ENCODE measurements at places on chromosomes 5 and 9.

DNA sequence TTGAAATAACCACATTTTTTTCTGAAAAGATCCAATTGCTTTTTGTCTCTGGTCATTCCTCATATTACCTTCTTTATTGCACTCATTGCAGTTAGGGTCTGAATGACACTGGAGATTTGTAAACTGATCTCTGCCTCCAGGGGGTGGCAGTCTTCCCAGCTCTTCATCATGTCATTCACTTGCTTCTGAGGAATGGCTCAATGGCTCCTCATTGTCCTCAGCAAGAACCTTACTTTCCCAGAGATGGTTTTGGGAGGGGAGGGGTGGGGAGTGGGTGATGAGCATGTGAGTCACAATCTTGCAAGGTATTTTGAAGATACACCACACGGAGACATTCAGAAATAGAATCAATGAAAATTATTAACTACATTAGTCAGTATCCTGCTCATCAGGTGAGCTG lies 159.8 kb upstream of the GAS1 start:
- H3K27ac ChIP-seq: no peak overlapping the region
- H3K36me3 ChIP-seq: no peaks in the 10 kb centered on the region
- H3K4me3 ChIP-seq: no peak overlapping the region
- DNase-seq: no peak

DNA sequence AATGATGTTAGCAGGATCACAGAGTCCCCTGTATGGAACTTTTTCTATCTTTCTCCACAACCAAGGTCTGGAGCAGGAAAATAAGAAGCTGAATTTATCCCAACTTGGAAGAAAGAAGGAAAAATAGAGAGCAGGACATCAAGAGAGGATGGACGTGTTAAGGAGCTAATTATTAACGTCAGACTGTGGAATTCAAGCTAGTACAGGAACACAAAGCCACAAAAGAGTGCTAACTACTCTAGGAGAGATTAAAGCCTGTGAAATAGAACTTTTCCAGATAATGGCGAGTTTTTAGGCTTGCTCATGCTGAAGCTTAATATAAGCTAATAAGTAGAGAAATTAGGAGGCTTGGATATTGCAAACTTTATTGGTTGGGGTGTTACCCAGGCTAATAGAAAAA lies 632 bp upstream of the SPINK13 start:
- no peak overlapping the region for H3K27ac ChIP-seq
- no peaks in the 10 kb centered on the region for H3K36me3 ChIP-seq
- no peak for DNase-seq
- H3K4me1 ChIP-seq: peaks cover 13% of the 10 kb centered on the region
- no peaks in the 10 kb centered on the region for H3K27me3 ChIP-seq

DNA sequence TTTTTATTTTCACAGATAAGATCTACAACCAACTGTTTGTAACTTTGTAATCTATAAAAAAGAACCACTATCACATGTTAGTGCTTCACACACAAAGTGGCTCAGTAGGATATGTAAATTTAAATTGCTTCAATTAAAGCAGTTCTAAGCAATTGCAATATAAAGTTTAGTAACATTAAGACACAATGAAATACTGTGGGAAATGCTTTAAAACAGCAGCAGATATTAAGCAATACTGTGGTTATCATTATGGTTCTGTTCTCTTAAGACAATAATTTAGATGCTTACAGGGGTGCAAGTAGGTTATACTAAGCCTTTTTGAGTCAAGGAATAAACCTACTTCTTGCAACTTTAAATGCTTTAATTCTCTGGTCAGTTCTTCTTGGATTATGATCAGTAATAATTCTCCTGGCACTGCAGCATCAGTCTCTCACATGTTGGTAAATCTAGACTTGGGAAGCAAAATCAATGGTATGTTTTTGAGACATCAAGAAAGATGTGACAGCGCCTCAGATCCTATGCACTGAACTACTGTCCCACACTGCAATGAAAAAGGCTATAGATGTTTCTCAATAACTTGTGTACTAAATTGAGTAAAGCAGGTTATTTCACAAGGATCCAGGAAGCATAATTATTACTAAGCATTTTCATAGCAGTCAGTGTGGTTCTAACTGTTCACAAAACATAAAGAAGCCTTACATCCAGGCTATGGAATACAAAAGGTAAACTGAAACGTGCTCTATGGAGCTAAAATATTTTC lies 338.7 kb upstream of the PDE4D start:
- no peaks in the 10 kb centered on the region for H3K36me3 ChIP-seq
- no peak overlapping the region for H3K4me3 ChIP-seq
- no peaks in the 10 kb centered on the region for H3K27me3 ChIP-seq
- H3K27ac ChIP-seq: no peak overlapping the region
- DNase-seq: no peak

DNA sequence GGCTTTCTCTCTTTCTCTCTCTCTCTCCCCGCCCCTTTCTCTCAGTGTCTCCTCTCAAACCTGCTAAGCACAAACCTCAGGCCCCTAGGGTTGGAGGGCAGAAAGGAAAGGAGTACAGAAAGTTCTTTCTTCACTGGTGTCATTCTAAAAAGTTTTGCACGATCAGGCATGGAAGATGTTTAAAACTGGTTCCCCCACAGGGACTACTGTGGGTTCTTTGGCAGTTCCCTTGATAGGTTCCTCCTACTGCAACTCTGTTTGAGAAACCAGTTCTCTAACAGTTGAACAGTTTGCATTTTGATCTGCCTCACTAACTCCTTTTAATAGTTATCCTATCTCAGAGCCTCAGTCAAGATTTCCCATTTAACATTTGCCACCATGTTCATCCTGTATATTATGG lies 82.9 kb downstream of the CDO1 start:
- peaks cover 3% of the 10 kb centered on the region for H3K27me3 ChIP-seq
- H3K27ac ChIP-seq: no peak overlapping the region
- DNase-seq: no peak
- H3K36me3 ChIP-seq: no peaks in the 10 kb centered on the region

- no peak overlapping the region for H3K4me3 ChIP-seq
- no peaks in the 10 kb centered on the region for H3K27me3 ChIP-seq
- peaks cover 3% of the 10 kb centered on the region for H3K4me1 ChIP-seq
- no peak for DNase-seq
Observed at GRCh38 chr5:95644351-95645042, 2.1 kb upstream of the RFESD start.

- no peaks in the 10 kb centered on the region for H3K36me3 ChIP-seq
- no peak for DNase-seq
- no peaks in the 10 kb centered on the region for H3K4me1 ChIP-seq
- no peak overlapping the region for H3K27ac ChIP-seq
- H3K27me3 ChIP-seq: peaks cover 20% of the 10 kb centered on the region
- H3K4me3 ChIP-seq: no peak overlapping the region
Observed at GRCh38 chr9:121453232-121453892, 46.3 kb downstream of the GGTA1 start.

DNA sequence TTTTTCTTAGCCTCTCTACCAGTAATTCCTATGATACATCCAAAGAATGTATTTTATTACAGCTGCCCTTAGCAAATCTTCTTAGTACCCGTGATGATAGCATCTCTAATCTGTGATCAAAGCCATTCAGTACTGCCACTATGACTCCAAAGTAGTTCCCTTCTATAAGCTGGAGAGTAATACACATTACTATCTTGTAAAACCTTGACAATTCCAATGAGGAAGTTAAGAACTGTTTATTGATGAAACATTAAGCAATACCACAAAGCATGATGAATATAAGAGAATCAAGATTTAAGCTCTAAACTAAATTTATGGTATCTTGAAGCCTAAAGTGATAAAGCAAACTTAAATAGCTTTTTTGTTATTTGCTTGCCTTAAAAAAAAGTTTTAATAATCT lies 86.1 kb downstream of the SMIM23 start:
- H3K36me3 ChIP-seq: peaks cover 40% of the 10 kb centered on the region
- DNase-seq: no peak
- no peak overlapping the region for H3K4me3 ChIP-seq
- no peaks in the 10 kb centered on the region for H3K27me3 ChIP-seq
- H3K4me1 ChIP-seq: peaks cover 16% of the 10 kb centered on the region

DNA sequence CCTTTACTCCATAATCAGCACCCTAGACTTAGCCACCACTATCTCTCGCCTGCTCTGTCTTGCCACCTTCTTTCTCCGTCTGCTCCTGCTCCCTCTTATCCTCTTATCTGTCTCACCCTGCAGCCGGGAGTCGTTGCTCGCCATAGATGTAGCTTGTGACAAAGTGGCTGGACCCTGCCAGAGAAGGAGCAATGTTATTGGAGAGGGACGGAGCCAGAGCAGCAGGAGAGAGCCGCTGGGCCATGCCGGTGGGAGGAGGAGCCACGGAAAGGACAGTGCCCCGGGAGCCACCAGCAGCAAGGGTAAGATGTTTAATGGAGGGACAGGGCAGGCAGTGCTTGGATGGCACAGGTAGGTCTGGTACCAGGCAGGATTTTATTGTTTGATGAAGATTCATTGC lies 137.3 kb downstream of the SEC61B start:
- H3K36me3 ChIP-seq: no peaks in the 10 kb centered on the region
- no peak overlapping the region for H3K4me3 ChIP-seq
- DNase-seq: no peak

DNA sequence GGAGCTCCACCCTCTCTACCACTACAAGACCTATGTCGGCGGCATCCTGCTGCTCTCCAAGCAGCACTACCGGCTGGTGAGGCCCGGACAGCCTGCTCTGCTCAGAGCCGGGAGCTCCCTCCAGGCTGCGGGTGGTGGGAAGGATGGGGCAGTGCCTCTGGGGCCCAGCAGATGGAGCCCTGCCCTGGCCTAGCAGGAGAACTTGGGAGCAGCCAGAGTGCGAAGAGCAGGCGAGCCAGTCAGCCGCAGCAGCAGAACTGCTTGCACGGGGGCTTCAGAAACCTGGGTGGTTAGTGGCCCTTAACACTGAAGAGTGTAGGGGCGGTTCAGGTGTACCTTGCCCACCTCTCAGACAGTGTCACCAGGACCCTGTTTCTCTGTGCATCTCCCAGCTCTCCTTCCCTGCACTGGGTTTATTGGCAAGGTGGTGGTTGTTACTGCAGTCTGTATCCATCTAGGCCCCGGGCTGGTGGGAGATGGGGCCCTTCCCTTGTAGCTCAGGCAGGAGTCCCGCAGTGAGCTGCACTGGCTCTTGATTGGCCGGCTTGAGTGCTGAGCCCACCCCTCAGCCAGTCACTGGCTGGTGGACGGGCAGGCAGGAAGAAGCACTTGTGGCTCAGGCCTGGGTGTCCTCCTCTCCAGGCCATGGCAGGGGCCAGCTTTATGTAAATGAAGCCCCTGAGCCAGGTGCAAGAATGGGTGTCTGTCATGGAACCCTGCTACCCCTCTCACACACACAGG lies 7.7 kb downstream of the B4GALT7 start:
- H3K27ac ChIP-seq: peak overlapping the region; percentile 56
- peaks cover 4% of the 10 kb centered on the region for H3K36me3 ChIP-seq
- H3K27me3 ChIP-seq: no peaks in the 10 kb centered on the region

DNA sequence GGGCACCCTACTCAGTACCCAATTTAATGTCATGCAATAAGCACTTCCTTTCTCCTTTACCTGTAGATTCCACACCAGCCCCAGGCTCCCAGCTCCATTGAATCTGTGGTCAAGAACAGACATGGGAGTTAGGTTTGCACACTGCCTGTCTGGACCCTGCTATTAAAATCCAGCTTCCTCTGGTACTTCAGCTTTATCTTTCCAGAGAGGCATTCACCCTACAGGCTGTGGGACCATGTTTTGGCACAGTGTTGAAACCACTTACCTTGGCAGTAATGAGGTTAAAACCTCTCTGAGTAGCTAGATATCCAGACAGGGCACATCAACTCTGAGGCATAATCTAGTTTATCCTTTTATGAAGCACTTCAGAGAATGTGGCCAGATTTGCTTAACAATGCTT lies 191.5 kb upstream of the PCSK5 start:
- no peak for DNase-seq
- H3K27me3 ChIP-seq: no peaks in the 10 kb centered on the region
- no peak overlapping the region for H3K27ac ChIP-seq
- H3K36me3 ChIP-seq: no peaks in the 10 kb centered on the region
- peaks cover 2% of the 10 kb centered on the region for H3K4me1 ChIP-seq

DNA sequence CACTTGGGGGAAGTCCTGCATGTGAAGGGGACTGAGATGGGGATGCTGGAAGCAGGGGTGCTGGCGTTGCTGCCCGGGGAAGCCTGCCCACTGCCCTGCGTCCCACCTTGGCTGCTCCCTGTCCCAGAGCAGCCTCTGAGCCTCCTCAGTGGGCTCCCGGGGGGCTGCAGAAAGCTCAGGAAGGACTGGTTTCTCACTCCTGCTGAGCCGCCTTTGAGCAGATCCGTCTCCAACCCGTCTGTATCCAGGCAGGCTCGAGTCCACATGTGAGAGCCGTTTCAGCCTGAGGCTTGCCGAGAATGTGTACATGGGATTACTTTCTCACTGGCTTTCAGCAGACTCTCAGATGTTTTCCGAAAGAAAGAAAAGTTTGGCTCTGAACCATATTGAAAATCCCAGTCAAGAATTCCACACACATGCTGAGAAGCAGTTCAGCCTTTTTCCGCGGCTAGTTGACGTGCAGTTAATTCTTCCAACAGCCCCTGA lies 95.3 kb upstream of the COL5A1 start:
- H3K27me3 ChIP-seq: peaks cover 17% of the 10 kb centered on the region
- DNase-seq: no peak
- no peak overlapping the region for H3K27ac ChIP-seq

- no peaks in the 10 kb centered on the region for H3K36me3 ChIP-seq
- peak overlapping the region; percentile 3 for H3K4me3 ChIP-seq
Observed at GRCh38 chr9:4762886-4763541, 22.0 kb upstream of the AK3 start.

- H3K27ac ChIP-seq: no peak overlapping the region
- peaks cover 17% of the 10 kb centered on the region for H3K4me1 ChIP-seq
- H3K27me3 ChIP-seq: peaks cover 10% of the 10 kb centered on the region
- no peaks in the 10 kb centered on the region for H3K36me3 ChIP-seq
Observed at GRCh38 chr5:132458651-132459030, 31.9 kb downstream of the IRF1 start.

DNA sequence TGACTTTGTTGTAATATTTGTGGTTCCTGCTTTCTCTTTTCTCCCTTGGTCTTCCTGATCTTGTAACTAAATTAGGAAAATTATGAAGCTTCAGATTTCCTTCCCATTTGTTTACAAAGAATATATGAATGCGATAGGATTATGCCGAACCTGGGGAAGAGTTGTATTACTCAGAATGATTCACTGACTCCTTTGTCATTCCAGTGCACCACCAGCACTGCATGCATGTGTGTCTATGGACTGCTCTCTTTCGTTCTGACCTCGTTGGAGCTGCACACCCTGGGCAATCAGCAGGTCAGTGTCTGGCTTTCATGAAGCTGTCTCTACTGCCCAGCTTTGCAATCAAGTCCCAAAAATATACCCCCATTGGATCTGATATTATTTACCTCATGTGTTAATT lies 25.5 kb downstream of the NUP188 start:
- peaks cover 32% of the 10 kb centered on the region for H3K36me3 ChIP-seq
- H3K27ac ChIP-seq: no peak overlapping the region
- H3K4me3 ChIP-seq: no peak overlapping the region
- H3K27me3 ChIP-seq: no peaks in the 10 kb centered on the region
- DNase-seq: no peak
- H3K4me1 ChIP-seq: no peaks in the 10 kb centered on the region
